ENCODE measurements at places on chromosomes 1 and 21. TPM values are rescaled to one million over a fixed set of nuclear protein-coding genes. Genes with fewer than 3 reads are reported as not detected.

- no peak for DNase-seq
These were observed at the start of gene LYST for GRCh38 chr1:235866205-235866912. TSS of gene LYST (minus strand) at chr1:235866906. CDS start at chr1:235830417, 36,489 bp downstream.

- no peak for DNase-seq
These were observed 3.9 kb downstream of the DENND1B start for GRCh38 chr1:197771386-197771785.

The PTCH2 gene
- 1.3 TPM for total RNA-seq

DNA sequence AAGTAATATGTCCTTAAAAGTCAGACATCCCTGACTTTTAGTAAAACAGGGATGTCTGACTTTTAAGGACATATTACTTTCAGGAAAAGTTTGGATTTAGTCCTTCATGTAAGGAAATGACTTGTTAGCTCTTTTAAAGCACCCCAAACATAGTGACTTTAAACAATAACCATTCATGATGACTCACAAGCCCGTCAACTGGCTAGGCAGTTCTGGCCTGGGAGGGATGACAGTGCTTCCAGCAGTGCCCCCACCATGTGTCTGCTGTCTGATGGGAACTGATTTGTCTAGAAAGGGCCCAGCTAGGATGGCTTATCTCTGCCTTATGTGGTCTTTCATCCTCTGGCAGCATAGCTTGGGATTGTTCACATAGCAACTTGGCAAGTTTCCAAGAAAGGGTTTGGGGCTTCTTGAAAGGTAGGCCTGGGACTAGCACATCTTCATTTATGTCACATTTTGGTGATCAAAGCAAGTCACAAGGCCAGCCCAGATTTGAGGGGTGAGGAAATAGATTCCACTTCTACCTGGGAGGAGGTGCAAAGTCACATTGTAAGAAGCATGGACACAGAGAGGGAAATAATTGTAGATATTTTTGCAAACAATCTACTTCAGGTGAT is 143.5 kb downstream of the C1orf94 start:
- DNase-seq = no peak

DNA sequence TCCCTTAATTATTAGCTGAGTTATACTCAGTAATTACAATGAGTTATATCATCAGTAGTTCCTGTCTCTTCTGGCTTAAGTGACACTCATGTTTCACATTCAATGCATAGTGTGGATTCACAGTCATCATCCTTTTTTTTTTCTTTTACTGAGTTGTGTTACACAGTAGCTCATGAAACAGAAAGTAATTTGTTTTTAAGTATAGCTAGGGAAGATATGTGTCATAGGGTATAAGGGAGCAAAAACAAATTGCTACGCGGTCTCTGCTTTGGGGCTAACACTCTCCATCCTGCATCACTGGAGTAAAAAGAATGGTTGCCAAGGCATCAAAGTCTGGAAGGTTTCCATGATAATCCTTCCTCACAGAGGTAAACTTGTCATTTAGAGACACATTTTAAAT is 971.7 kb upstream of the NCAM2 start:
- no peak for DNase-seq

The LCE1E gene
- not detected for total RNA-seq

The GUCA2B gene
- total RNA-seq = not detected
